ENCODE measurements at places on chromosomes 16 and 17.
A peak's percentile ranks its signal among the peaks of the same experiment; 100 is the strongest.

- DNase-seq, result no peak
Observed at GRCh38 chr16:2231016-2231931, 5.0 kb upstream of the DNASE1L2 start.

DNA sequence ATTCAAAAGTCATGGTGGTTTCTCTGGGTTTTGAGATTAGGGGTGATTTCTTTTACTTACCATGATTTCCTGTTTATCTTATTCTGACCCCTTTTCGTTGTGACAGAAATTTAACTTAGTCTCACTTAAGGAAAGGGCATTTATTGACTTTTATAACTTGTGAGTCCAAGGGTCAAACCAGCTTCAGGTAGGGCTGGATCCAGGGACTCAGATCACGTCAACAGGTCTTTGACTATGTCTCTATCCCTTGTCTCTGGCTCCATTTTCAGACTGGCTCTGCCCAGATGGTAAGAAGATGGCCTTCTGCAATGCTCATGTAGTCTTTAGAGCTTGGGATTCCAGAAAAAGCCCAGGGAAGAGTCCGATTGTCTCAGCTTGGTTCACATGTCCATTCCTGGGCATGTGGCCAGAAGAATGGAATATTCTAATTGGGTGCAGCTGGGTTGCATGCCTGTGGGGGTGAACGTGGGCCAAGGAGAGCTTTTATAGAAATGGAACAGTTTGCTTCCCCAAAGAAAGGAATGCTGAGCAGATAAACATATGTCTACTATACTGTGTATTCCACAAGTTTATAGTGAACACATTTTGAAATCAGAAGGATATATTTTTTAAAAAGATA lies 13.4 kb downstream of the USP43 start:
- DNase-seq, result no peak

DNA sequence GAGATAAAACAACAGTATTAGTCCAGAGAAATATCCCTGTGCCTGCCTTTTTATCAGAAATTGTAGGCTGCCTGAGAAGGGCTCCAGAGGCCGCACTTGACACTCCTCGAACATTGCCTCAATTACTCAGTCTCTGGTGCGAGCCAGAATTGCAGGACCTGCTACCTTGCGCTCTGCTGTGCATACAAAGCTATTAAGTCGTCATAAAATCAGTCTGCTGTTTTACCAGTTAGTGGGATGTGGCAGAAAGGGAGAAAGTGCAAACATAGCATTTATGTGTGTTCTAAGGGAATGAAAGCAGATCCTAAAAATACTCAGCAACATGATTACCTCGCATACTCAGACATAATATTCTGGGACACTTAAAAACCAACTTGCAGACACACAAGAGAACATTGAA lies 70.6 kb downstream of the TMC6 start:
- DNase-seq, result no peak

- DNase-seq, result no peak
Observed at GRCh38 chr17:9432134-9432885, 143.3 kb downstream of the STX8 start.

DNA sequence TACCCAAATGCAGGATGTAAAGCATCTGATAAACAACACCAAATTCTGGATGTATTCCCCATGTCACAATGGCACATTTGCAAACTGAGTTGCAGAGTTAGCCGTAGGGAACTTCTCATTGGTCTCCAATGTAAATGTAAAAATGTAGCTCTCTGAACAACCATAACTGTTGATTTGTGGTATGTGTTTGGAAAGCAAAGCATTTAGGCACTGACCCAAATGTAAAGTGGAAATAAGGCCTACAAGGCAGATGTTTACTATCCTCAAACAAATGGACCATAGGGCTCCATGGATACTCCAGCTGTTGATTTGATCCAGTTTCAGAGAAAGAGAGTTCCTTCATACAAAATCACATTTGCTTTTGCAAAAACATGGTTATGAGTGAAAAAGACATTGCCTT lies 223.0 kb upstream of the ELAC2 start:
- DNase-seq, result no peak

GRCh38 chr16:58026139-58026704 lies 668 bp downstream of the MMP15 start:
- DNase-seq, result peak; percentile 43

DNA sequence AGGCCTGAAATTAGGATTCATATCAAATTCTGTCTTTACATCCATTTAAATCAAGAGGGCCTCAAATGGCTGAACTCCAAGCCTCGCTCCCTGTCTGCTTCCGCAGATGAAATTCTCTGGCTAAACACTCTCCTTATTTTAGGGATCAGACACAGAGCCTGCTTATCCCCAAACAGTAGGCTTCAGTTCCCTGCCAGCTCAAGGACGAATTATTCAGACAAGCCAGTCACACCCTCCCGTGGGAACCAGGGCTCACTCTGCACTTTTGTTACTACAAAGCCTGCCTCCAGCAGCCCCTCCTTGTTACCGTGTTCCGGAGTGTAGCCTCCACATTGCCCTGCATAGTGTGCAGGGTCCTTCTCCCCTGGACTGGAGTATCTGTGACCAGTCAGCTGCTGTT lies 46.6 kb upstream of the LCMT1 start:
- DNase-seq, result no peak

- DNase-seq, result peak; percentile 23
Observed at GRCh38 chr16:62077998-62078397, 41.8 kb upstream of the CDH8 start.

DNA sequence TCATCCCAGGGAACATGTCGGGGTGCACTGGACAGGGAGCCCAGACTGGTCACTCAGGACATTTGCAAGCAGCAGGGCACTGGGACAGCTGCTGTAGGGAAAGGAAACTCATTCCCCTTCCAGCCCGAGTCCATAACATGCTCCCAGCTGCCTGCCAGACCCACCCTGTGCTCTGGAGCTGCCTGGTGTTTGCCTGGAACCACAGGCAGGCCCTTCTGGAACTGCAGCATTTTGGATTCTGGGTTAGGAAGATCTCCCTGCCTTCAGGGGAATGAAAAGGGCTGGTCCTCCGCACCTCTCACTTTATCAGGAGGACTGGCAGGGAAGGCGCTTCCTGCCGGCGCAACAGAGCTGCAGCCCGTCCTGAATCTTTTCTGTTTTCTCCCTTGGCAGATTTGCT lies 41.2 kb downstream of the MEAK7 start:
- no peak for DNase-seq

DNA sequence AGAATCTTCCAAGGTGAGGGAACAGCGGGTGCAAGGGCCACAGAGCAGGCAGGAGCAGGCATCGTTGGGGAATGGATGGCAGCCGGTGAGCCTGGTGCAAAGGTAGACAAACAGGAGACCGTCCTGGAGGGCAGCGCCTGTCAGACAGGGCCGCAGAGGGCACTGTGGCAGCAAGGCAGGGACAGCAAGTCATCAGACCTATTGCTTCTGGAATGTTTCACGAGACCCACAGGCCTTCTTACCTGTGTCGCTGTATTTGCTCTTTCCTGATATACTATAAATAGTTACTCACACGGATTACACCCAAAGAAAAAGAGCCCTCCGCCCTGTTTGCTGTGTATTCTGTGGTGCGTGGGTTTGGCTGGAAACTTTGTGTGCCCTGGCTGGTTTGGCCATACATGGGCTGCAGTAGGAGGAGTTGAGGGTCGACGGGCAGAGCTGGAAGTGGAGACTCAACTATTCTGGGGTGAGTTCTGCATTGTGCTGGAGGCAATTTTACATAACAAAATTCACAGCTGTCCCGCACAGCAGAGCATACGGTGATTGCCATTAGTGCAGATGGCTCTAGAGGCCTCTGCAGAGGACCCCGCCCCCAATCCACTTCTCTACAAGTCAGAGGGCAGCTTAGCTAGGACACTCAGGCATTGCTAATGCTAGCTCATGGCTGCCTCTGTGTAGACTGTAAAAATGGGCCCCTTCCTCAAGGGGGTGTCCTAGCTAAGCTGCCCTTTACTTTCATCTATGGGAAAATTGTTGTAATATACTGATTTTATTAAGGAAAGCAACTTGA lies 18.6 kb upstream of the POLR3E start:
- DNase-seq, result no peak

GRCh38 chr16:20948444-20948843 lies 47.9 kb downstream of the LYRM1 start:
- DNase-seq, result no peak

DNA sequence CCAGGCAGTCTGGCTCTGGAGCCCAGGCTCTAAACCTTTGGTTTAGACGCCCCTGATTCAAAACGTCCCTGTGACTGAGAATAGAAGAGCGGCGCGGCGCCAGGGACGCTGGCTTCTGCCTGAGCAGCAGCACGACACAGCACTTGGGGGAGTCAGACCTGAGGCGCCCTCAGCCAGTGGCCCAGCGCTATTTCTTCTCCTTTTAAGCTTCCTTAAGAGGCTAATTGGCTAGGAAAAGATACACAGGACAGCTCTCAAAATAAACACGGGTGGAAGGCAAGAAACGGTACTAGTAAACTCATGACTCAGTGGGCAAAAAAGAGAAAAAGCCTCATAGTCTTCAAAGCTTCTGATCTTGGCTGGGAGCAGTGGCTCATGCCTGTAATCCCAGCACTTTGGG lies 34.9 kb downstream of the GTF3C1 start:
- DNase-seq, result no peak

GRCh38 chr17:19533718-19534561 lies at the start of gene SLC47A1:
Gene SLC47A1 (plus strand): TSS chr17:19533854. CDS start chr17:19533940, 86 bp downstream.
- peak; percentile 40 for DNase-seq

- DNase-seq, result no peak
Observed at GRCh38 chr16:2436110-2436509, 6.9 kb downstream of the CCNF start.

DNA sequence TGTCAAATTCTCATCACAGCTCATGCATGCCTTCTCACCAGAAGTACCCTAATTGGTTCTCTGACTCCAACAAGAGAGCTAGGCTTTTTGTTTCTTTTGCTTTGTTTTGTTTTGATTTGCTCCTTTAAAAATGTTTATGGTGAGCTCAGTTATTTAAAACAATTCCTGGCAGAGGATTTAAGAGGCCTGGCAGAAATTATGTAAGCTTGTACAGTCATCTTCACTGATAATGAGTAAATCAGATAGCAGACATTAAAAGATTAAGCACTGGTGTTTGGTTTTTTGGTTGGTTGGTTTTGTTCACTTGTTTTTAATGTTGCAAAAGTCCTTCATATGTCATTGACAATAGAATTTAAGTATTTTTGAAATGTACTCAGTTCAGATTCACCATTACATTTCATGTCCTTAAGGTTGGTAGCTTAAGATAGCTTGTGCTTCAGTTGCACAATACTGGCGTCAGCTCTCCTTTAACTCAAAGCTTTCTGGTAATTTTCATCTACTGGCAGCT lies 378.9 kb downstream of the CDH13 start:
- no peak for DNase-seq

DNA sequence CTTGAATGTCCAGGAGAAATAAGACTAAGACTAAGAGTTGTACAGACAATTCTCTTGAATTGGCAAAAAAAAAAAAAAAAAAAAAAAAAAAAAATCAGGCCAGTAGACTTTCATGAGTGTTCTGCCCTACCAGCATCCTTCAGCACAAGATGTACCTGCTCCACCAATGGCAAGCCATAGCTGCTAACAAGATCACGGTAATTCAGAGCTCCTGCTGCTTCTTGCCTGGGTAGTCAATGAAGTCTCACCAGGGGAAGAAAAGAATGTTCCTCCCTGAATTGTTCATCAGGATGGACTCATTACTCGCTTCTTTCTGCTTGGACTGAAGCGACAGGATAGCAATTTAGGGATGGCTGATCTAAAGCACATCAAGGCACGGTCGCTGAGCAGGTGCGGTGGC lies 31.1 kb upstream of the APOH start:
- peak; percentile 4 for DNase-seq

GRCh38 chr16:48123104-48123788 lies 32.5 kb downstream of the ABCC12 start:
- no peak for DNase-seq

GRCh38 chr17:31385428-31386285 lies 5.8 kb upstream of the RAB11FIP4 start:
- DNase-seq, result no peak

- DNase-seq, result no peak
Observed at GRCh38 chr16:30829130-30830071, 42.4 kb upstream of the ZNF629 start.

GRCh38 chr17:38967290-38967738 lies at the start of gene FBXO47:
Gene FBXO47 (minus strand): TSS chr17:38967403. CDS start chr17:38963025, 4,378 bp downstream.
- peak; percentile 46 for DNase-seq

GRCh38 chr17:76405967-76406647 lies 21.7 kb downstream of the SPHK1 start:
- DNase-seq, result no peak

DNA sequence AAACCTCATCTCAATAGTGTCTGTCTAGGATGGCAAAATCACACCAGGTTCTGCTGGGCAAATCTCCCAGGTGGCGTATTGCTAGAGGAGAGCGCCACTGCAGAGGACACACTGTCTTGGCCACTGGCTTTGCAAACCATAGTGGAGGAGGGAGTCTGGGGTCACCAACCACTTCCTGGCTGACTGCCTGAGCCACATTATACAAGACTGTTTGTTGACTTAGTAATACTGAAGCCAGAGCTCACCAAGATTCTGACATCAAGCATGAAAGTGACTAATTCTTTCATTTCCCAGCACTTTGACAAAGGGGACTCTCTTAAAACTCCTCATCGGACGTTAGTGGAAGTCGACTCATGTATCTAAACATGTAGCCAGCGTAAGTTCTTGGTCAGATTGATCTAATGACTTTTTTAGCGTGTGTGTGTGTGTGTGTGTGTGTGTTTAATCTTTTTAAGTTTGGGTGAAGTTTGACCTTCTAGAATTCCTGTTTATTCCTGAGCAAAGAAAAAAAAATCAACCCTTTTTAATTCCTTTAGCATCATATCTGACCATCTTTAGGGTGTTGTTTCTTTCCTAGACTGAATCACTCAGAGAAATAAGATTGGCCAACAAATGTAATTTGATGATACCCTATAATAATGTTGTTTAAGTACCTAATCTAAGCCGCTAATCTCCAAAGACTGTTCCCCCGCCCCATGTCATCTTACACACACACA lies 13.7 kb downstream of the PITPNC1 start:
- no peak for DNase-seq

- DNase-seq, result no peak
Observed at GRCh38 chr17:79978548-79978855, 57.2 kb downstream of the TBC1D16 start.

- no peak for DNase-seq
Observed at GRCh38 chr17:77489893-77490255, 349.1 kb downstream of the SEC14L1 start.

DNA sequence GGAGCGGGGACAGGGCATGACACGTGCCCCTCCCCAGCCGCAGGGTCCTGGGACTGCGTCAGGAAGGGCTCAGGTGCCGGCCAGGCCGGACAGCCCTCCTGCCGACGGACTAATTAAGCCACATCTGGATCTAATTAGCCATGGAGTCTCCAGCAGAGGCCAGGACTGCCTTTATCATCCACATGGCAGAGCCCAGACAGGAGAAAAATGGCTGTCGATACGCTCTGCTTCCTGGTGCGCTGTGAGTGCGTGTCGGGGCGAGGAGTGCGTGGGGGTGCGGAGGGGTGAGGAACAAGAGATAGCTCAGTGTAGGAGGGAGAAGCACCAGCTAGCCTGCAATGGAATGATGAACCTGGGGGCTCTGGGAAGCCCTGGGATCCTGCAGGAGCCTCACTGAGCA lies 218.8 kb downstream of the IRF8 start:
- no peak for DNase-seq

GRCh38 chr17:41416479-41416878 lies 7.9 kb downstream of the KRT37 start:
- no peak for DNase-seq

Measured in neuronal stem cell (in vitro differentiated cells).